ENCODE measurements at places on chromosomes 5 and 9.

DNA sequence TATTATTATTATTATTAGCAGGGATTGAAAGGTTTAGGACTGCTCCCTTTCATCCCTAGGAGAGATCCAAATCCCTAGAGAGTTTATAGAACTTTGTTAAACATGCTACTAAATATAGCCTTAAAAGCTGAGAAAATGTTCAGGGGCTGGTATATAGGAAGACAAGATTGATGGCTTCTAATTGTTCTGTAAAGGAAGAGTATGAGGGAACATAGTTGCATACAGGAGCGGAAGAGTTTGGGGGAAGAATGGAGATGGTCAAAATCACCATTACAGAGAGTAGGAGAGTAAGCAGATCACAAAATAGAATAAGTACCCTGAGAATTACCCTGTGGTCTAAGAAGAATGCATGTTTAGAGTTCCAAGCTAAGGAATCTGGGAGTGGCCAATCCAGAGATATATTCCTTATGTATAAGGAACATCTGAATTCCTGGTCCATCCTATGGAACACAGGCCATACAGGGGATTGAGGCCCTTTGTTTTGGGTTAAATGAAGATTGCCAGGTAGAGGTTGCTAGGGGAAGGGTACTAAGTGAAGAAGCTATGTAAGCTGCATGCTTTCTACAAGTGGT lies 158.0 kb upstream of the APC start:
- no peak for DNase-seq

DNA sequence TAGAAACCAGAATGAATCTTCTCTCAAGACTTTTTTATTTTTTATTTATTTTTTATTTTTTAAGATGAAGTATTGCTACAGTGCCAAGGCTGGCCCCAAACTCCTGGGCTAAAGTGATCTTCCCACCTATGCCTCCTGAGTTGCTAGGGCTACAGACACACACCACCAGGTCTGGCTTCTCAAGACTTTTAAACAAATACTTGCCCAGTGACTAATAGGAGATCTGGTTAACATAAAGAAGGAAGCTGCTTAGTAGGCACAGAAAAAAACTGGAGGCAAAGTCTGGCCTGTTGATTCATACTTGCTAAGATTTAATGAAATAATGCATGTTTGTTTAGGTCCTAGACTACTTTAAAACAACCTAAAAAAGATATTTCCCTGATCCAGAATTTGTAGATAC lies 43.8 kb downstream of the SLC38A9 start:
- DNase-seq, result no peak

- DNase-seq, result no peak
These were observed 7.8 kb upstream of the RXRA start for GRCh38 chr9:134318481-134318891.

DNA sequence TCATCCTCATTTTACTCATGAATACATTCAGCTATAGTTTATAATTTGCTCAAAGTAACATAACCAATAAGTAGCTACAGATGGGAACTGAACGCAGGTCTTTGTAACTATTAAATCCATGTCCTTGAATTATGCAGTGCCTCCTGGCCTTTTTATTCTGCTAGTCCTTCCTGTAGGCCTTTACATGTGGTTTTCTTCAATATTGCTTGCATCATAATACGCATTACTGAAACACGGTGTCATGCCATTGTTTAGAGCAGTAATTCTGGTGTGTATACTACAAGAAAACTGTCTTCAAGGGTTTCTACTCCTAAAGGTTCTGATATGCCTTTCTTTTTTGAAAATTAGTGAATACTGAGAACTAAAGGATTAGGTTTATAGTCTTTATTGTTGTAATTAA lies 20.7 kb downstream of the CWC27 start:
- DNase-seq, result no peak

GRCh38 chr5:59503220-59503619 lies 390.3 kb downstream of the PDE4D start:
- DNase-seq, result peak; percentile 13

DNA sequence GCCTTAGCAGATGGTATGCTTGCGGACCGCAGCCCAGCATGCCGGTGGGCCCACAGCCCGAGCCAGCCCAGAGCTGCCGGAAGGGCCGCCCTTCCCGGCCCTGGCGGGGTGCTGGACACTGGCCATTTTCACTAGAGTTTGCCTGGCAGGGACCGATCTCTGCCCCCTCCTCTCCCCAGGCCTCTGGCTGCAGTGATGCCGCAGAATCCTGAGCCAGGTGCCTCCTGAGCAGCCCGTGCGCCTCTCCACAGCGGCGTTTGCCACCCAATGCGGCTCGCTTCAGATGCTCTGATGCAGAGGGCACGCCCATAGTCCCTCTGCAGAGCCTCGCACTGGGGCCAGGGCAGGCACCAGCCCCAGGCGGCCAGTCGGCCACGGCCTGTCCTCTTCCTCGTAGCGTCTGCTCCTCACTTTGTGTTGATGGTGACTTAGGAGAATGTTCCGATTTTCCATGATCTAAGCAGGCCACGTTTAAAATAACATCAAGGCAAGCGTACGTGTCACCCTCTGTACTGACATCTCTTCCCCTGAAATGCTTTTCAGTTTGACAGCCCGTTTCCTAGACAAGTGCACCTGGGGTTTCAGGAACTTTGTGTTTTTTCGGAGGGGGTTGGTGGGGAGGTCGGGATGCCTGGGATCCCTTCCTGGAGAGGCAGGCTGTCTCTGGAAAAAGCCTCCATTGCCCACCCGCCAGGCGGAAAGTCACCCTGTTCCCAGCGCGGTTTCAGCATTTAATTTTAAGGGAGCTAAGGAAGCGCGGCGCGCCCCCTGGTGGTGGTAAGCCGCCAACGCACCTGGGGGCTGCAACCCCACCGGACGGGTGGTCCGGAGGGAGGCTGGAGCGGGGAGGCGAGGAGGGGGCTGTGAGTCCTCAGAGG lies 29.8 kb upstream of the HMCN2 start:
- DNase-seq, result peak; percentile 54

DNA sequence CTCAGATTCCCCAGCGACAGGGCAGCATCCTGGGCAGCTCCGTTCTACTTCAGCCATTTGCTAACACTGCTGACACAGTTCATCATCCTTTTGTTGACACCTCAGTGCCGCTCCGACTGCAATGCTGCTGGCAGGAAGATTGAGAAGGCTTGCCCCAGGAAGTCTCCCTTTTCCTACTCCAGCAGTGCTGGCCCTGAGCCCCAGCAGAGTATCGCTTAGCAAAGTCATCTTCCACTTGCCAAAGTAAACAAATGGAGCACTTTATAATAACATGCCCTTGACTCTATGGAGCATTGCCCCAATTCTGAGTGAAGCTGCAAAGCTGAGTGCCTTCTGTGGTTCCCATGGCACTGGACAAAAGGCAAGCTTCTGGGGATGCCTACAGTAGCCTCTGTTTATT lies 32.2 kb downstream of the PRLR start:
- DNase-seq, result no peak

DNA sequence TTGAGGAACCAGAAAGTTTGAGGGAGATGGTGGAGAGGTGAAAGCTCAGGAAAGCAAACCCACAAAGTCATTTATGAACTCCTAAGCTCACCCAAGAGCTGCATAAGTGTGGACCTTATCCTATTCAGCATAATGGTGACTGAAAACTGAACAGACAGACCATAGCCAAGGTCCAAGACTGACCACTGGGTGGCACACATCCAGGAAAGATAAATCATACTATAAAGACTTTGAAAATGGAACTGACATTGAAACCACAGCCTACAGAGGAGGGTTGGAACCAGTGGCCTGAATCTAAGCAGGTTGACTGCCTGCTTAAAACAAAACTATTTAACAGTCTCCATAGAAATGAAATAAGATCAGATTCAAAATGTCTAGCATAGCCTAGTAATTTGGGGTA lies 121.0 kb upstream of the RGS7BP start:
- DNase-seq, result peak; percentile 35

- peak; percentile 1 for DNase-seq
These were observed 373.3 kb upstream of the SEMA6A start for GRCh38 chr5:116947691-116948528.

GRCh38 chr5:145408048-145408341 lies 427.1 kb downstream of the PRELID2 start:
- no peak for DNase-seq

- DNase-seq, result no peak
These were observed 43.2 kb upstream of the FOXE1 start for GRCh38 chr9:97809666-97810344.

GRCh38 chr9:69812068-69813000 lies 8.3 kb upstream of the CFAP95 start:
- no peak for DNase-seq

GRCh38 chr5:110354915-110355644 lies 371.4 kb downstream of the TMEM232 start:
- no peak for DNase-seq

DNA sequence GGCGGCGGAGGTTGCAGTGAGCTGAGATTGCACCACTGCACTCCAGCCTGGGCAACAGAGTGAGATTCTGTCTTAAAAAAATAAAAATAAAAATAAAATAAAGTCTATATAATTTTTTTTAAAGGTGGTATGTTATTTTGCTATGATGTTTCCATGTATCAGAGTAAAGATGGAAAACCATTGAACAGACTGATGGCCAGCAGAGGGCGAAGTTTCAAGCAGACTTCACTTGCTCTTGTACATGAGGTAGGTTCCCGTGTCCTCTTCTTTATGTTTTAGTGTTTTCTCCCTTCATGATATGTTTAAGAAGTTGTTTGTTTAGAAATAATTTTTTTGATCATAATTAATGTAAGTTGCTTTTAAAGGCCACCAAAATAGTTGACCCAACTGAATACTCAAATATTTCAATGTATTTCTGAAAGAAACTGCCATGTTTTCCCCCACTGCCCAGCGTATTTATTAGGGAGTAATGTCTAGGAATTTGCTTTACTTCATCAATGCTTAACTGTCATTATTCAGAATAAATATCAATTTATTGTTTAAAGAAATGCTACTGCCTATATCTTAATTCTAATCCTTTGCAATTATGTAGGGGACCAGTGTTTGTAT lies 146.4 kb downstream of the HACD4 start:
- DNase-seq, result peak; percentile 4

DNA sequence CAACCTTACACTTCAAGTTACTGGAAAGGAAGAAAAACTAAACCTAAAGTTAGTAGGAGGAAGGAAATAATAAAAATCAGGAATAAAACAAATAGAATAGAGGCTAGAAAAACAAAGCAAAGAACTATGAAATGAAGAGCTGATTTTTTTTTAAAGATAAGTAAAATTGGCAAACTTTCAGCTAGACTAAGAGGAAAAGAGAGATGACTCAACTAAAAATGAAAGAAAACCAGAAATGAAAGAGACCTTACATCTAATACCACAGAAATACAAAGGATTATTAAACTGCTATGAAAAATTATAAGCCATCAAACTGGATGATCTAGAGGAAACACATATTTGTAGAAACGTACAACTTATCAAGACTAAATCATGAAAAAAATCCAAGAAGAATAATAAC lies 60.0 kb downstream of the PRRC1 start:
- no peak for DNase-seq

DNA sequence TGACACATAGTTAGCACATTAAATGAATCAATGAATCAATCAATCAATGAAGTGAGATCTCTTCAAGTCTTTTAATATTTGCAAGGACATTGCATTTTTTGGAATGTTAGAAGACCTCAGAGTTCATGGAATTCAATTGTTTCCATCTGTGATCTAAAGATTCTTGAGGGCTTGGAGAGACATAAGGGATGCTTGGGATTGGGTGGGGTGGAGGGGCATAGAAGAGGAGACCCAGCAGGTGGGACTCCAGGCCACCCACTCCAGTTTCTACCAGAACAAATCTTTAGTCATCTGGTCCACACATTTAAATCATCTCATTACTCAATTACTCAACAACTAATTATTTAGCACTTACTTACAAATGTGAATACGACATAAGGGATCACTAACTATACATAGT lies 251.0 kb upstream of the TRIM32 start:
- no peak for DNase-seq

- DNase-seq, result no peak
These were observed 8.4 kb downstream of the UBAC1 start for GRCh38 chr9:135952664-135953206.

Measured in NCI-H510A treated with DMSO at 0.1 percent for 48 hours (cell line).